MM.1S (cell line): ENCODE measurements at places on chromosomes 12 and 14.

DNA sequence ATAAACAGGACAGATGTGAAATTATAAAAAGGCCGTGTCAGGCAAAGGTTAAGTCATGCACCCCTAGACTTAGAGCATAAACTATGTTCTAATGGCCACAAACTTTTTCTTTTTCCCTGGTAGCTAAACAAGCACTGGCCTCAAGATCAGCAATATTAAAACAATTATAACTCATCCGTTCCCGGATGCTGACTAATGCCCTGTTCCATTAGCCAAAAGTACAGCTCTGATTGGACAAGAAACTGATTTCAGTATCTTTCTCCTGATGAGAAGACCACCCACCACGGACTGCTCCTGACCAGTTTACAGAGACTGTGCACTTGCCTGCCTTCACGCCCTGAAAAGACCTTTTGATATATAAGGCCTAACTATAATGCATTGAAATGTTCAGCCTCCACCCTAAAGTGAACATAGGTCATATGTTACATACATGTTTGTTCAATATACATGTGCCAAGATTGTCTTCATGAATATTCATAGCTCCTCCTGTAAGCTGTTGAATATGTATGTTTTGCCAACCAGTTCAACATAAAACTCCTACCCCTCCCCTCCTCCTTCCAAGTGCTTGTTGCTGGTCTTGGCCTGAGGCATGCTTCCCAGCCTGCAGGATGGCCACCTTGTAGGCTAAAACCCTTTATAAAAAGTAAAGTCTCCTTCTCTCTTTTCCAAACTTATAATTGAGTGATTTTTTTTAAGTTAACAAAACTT, 162.0 kb downstream of the IPO8 start:
- H3K4me3 ChIP-seq, result no peak overlapping the region
- H3K27me3 ChIP-seq, result no peaks in the 10 kb centered on the region
- no peaks in the 10 kb centered on the region for H3K36me3 ChIP-seq
- H3K4me1 ChIP-seq, result no peaks in the 10 kb centered on the region
- no peak overlapping the region for H3K27ac ChIP-seq
- DNase-seq, result no peak

- no peak overlapping the region for H3K27ac ChIP-seq
- DNase-seq, result no peak
- no peaks in the 10 kb centered on the region for H3K36me3 ChIP-seq
- no peaks in the 10 kb centered on the region for H3K4me1 ChIP-seq
Measured at GRCh38 chr14:25014440-25014839, 35.5 kb downstream of the STXBP6 start.

DNA sequence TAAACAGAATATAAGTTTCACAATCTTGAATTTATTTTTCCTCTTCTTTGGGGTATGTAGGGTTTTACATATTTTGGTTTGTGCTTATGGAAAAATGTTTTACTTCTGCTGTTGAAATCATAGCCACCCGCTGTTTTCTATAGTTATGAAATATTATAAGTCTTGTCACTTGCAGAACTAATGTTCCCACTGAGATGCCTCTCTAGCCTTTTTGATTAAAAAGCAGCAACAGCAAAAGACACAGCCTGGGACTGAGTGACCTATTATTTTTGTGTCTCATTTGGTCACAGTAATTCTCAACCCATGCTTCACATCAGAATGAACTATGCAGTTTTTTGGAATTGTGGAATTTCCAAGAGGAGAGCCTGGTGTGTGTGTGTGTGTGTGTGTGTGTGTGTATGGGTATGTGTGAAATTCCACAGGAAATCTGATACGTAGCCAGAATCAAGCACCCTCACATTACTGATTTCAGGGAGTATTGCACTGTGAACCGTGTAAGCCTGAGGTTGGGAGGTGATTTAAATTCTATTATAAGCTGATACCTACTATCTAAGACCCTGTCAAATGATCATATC, 55.7 kb upstream of the FRMD6 start:
- no peaks in the 10 kb centered on the region for H3K27me3 ChIP-seq
- 0 out of 2 replicates have a peak, but pooled peaks cover 5% of the 10 kb centered on the region for H3K4me1 ChIP-seq
- no peaks in the 10 kb centered on the region for H3K36me3 ChIP-seq
- no peak overlapping the region for H3K27ac ChIP-seq

- H3K4me1 ChIP-seq, result peaks cover 6% of the 10 kb centered on the region
- DNase-seq, result no peak
- H3K27me3 ChIP-seq, result no peaks in the 10 kb centered on the region
- no peak overlapping the region for H3K4me3 ChIP-seq
Measured at GRCh38 chr12:42541965-42542364, 47.6 kb downstream of the PRICKLE1 start.

GRCh38 chr14:57244106-57244505, 24.6 kb downstream of the EXOC5 start:
- no peak for DNase-seq
- H3K4me1 ChIP-seq, result no peaks in the 10 kb centered on the region
- no peak overlapping the region for H3K4me3 ChIP-seq
- H3K27ac ChIP-seq, result no peak overlapping the region
- H3K27me3 ChIP-seq, result no peaks in the 10 kb centered on the region
- H3K36me3 ChIP-seq, result no peaks in the 10 kb centered on the region

DNA sequence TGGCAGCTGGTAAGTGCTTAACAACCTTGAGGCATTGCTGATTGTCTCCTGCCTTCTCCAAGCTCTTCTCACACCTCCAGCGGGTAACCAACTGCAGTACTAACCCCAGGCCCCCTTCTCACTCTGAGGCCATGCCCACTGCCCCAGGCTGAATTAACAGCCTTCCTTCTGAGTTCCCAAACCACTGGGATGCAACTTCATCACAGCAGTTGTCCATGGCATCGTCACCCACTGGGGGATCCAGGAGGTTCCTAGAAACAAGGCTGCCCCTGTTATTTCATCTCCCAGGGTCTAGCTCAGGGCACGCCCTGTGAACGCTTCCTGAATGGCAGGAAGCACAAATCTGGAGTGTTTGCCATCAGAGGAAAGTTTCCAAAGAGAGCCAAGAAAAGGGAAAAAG, 58.0 kb downstream of the SYNE3 start:
- H3K27ac ChIP-seq, result no peak overlapping the region
- no peaks in the 10 kb centered on the region for H3K27me3 ChIP-seq
- DNase-seq, result no peak
- H3K4me3 ChIP-seq, result no peak overlapping the region

GRCh38 chr14:45641541-45641940, 388.5 kb upstream of the MIS18BP1 start:
- DNase-seq, result no peak
- no peaks in the 10 kb centered on the region for H3K36me3 ChIP-seq
- no peak overlapping the region for H3K4me3 ChIP-seq
- no peaks in the 10 kb centered on the region for H3K27me3 ChIP-seq

DNA sequence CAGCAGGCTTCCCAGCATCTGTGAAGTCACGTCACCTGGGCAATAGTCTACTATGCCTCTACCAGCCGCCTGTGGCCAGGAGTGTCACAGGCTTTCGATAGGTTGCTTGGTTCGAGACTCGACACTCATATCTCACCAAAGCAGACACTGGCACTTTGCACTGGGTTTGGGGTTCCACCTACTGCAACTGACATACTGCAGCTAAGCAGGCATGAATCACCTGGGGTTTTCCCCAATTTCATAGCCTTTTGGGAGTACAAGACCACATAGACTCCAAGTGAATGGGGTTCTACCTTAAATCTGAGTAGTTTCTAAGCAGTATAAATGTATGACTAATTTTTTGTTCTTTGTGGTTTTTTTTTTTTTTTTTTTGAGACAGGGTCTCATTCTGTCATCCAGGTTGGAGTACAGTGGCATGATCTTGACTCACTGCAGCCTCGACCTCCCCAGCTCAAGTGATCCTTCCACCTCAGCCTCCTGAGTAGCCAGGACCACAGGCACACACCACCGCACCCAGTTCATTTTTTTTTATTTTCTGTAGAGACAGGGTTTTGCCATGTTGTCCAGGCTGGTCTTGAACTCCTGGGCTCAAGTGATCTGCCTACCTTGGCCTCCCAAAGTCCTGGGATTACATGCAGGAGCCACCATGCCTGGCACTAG, 32.1 kb downstream of the DMAC2L start:
- H3K4me1 ChIP-seq, result no peaks in the 10 kb centered on the region
- DNase-seq, result no peak
- no peaks in the 10 kb centered on the region for H3K36me3 ChIP-seq
- H3K4me3 ChIP-seq, result no peak overlapping the region
- H3K27me3 ChIP-seq, result no peaks in the 10 kb centered on the region

DNA sequence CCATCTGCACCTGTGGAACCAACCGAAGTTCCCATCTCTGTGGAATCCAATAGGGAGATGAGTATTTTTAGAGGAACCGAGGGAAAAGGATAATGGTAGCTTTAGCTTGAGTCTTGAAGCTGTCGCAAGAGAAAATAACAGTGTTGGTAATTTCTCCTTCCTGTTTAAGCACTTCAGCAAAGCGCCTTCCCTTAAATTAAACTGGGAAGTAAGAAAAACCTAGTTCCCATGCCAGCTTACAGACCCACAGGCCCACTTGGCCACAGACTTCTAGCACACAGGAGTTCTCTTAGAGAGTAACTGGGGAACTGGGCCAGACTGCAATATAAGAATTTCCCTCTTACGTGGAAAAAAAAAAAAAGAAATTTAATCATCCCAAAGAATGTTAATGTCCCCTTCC, 223.8 kb downstream of the EFCAB11 start:
- no peak for DNase-seq
- H3K4me3 ChIP-seq, result no peak overlapping the region
- no peaks in the 10 kb centered on the region for H3K4me1 ChIP-seq

GRCh38 chr12:106564678-106565329, 18.0 kb upstream of the RFX4 start:
- no peaks in the 10 kb centered on the region for H3K27me3 ChIP-seq
- H3K36me3 ChIP-seq, result no peaks in the 10 kb centered on the region
- no peak overlapping the region for H3K4me3 ChIP-seq
- H3K27ac ChIP-seq, result no peak overlapping the region
- no peaks in the 10 kb centered on the region for H3K4me1 ChIP-seq
- DNase-seq, result no peak

DNA sequence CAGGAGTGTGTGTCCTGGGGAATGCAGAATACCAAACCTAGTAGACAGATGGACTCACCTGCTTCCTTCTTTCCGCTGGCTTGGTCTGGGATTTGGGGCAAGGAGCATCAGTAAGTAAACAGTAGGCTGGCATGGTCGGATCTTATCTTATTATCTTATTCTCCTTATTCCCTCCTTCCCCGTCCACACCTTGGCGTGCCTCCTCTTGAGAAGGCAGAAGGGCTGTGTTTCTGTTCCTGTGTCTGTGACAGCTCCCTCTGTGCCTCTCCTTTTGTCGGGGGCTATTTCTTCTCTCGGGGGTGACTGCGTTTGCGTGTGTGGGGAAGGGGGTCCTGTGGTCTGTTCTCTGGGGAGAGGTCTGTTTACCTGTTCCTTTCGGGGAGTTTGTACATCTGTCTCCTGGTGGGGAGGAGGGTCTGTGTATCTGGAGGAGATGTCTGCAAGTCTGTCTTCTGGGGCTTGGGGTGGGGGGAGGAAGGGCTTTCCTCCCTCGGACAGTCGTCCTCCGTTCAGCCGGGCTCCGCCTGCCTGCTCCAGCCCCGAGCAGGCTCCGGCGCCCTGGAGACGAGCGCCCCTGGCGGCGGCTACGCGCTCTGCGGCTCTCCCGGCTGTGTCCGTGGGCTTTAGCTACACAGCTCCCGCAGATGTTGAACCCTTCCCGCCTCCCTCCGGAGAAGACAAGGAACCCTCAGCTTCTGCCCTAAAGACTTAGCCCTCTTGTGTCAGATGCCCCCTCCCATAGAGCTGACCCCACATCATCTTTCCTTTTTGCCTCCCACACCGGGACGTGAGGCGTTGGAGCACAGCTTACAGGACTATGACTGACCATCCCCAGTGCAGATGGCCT, 4.4 kb downstream of the KRT86 start:
- DNase-seq, result peak; percentile 56
- H3K4me1 ChIP-seq, result no peaks in the 10 kb centered on the region
- H3K27ac ChIP-seq, result no peak overlapping the region
- no peak overlapping the region for H3K4me3 ChIP-seq

- H3K36me3 ChIP-seq, result no peaks in the 10 kb centered on the region
- no peaks in the 10 kb centered on the region for H3K27me3 ChIP-seq
- H3K27ac ChIP-seq, result no peak overlapping the region
- DNase-seq, result no peak
- no peaks in the 10 kb centered on the region for H3K4me1 ChIP-seq
Measured at GRCh38 chr14:83611491-83611890, 1918.5 kb upstream of the FLRT2 start.

DNA sequence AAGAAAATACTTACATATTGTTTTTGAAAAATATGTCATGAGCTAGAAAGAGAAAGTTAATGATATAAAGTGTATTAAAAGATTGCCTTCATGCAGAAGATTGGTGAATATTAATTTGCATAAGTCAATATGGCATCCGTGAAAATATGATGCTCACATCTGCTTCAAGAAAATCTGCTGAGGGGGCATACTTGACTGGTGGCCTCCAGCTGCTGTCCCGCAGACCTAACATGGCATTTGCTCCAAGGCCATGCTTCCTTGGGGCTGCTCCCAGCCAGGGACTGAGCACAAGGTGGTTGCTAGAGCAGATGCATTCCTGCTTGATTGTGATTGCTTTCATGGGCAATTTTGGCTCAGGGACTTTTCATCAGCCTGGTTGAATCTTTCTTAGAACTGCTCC, 133.8 kb downstream of the TTC6 start:
- no peak for DNase-seq
- H3K4me1 ChIP-seq, result no peaks in the 10 kb centered on the region

DNA sequence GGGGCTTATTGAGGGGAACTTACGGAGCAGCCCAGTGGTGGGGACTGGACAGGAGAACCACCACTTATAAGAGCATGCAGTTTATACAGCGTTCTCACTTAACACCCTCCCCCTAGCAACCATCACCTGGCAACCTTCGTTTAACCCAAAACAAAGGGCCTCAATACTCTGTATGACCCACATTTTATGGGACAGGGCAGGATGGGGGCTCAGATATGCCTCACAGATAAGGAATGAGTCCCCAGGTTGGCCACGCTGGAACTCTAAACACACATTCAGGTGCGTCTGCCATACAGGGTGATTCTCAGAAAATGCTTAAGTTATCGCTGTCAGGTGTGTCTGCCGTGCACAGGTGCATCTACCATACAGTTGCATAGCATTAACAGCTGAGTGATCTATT, 99.2 kb downstream of the GCH1 start:
- no peaks in the 10 kb centered on the region for H3K27me3 ChIP-seq
- H3K27ac ChIP-seq, result no peak overlapping the region
- no peak for DNase-seq

DNA sequence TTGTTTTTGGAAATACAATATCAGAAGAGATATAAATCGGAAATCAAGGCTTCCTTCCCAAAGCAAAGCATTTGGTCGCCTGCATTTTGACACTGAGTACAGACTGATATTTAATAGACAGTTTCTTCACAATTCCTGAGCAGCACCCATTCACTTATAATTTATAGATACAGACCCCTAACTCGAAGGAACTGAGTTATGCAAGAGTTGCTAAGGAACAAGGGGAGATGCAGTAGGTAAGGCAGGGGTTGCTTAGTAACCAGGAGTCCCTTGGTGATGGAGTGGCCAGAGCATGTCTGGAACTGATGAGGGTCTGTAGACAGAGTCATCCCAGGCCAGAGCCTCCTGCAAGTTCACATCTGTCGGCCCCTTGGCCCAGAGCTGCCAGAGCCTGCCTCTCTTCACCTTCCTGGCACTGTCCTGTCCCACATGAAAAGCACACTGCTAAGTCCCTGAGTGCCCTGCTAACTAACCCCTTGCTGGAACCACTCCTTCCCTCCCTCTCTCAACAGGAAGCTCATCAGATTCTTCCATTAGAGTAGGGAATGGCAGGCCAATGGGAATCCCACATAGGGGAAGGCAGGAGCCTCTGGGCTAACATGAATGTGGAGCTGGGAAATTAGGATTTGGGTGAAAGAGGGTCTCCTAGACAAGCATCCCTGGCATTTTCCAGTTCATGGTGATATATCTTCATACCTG, 3.6 kb upstream of the DHRS2 start:
- H3K27me3 ChIP-seq, result no peaks in the 10 kb centered on the region
- no peak for DNase-seq
- no peaks in the 10 kb centered on the region for H3K4me1 ChIP-seq
- no peak overlapping the region for H3K4me3 ChIP-seq
